Forelimb muscle (tissue), 1 donor: ENCODE measurements at places on chromosomes 7 and 10. TPM values are rescaled to one million over a fixed set of nuclear protein-coding genes. Genes with fewer than 3 reads are reported as not detected.

The TMEM176B gene
- polyA plus RNA-seq, result 14.4 TPM

The CPED1 gene
- 8.4 TPM for polyA plus RNA-seq

The PODXL gene
- polyA plus RNA-seq, result 75.3 TPM

The SVOPL gene
- polyA plus RNA-seq, result not detected

The LRRC17 gene
- polyA plus RNA-seq, result 28.5 TPM

The NEUROD6 gene
- polyA plus RNA-seq, result 0.09 TPM

The GIMAP5 gene
- 7.7 TPM for polyA plus RNA-seq

The FFAR4 gene
- 0.04 TPM for polyA plus RNA-seq

The REEP3 gene
- 13.5 TPM for polyA plus RNA-seq

The ZNF92 gene
- 8.6 TPM for polyA plus RNA-seq

The SH2B2 gene
- polyA plus RNA-seq, result 17.7 TPM

The IKZF1 gene
- polyA plus RNA-seq, result 1.4 TPM

The POLR2J gene
- 28.0 TPM for polyA plus RNA-seq

The SYT15B gene
- 0.77 TPM for polyA plus RNA-seq

DNA sequence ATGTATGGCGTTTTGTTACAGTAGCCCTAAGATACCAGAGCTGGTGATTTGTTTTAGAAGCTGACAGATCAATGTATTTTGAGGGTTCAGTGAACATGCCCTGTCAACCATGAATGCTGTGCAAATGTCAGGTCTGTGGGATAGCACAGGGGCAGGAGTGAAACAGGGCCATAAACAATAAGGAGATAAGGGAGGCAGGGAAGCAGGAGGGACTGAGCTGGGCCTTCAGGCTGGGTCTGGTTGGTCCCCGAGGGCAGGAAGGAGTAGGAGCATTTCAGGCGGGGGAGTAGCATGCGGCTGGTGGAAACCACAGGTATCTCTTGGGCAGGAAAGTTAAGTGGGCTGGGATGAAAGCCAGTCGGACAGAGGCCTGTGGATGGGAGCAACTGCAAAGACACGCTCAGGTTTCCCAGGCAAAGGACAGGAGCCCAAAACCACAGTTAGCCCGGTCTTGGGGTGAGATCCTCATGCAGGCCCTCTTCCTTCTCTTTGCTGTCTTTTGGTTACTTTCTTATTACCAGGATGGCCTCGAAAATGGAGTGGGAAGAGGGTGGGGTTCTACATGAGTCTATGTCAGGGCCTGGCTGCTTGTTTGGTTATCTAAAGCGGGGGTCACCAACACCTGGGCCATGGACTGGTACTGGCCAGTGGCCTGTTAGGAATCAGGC lies 69.5 kb upstream of the SEPHS1 start:
- DNase-seq, result no peak

DNA sequence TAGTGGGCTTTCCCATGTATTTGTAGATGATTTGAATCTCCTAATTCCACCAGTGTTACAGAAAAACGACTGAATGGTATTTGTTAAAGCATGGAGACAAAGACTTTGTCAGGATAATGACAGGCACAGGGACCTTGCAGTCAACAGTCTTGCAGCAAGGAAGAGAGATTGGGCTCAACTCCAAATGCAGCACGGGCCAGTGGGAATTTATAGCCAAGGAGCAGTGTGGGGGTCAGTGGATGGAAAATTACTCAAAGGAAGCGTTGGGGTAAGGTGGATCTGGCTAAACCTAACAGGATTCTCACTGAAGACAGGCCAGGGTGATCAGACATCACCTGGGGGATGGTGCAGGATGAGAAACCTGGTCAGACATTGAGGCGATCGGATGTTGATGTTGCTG lies 24.3 kb downstream of the CPVL start:
- no peak for DNase-seq

GRCh38 chr7:137572056-137572784 lies 228.7 kb upstream of the PTN start:
- peak; percentile 63 for DNase-seq

GRCh38 chr10:48645600-48645999 lies 39.1 kb upstream of the WDFY4 start:
- DNase-seq, result no peak

- peak; percentile 50 for DNase-seq
Observed at GRCh38 chr10:50322077-50322476, 70.8 kb upstream of the ASAH2 start.

GRCh38 chr7:127382301-127383085 lies 10.0 kb downstream of the ZNF800 start:
- DNase-seq, result no peak

DNA sequence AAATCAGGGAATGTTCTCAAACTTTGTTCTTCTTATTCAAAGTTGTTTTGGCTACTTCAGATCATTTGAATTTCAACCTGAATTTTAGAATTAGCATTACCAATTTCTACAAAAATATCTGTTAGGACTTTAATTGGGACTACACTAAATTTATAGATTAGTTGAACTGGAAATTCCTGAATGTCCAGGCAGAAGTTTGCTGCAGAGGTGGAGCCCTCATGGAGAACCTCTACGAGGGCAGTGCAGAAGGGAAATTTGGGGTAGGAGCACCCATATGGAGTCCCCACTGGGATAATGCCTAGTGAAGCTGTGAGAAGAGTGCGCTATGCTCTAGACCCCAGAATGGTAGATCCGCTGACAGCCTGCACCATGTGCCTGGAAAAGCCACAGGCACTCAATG lies 22.8 kb upstream of the AGMO start:
- DNase-seq, result no peak

- DNase-seq, result no peak
Observed at GRCh38 chr10:132354356-132355094, 22.5 kb downstream of the LRRC27 start.

DNA sequence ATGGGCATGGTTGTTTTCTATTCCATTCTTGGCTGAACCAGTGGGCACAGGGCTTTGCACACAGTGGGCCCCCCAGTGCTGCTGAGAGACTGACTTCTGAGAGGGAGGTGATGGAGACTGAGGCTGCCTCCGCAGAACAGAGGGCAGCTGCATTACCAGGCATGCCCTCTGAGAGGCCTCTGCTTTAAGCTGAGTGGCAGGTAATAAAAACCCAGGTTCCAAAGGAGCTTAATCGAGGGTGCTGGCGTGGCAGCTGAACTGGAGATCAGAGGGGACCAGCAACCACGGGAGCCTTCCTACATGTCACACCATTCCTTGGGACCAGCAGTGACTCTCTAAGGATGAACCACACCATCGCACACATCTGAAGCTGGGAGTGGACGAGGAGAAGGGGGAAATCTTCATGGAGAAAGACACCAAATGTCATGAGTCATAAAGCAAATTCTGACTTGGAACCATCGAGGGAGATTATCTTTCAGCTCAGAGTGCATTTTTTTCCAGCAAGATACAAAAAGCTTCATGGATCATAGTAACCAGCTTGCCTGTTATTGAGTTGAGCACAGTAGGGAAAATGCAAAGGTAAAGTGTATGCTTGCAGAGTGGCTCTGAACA lies 24.6 kb downstream of the HIPK2 start:
- DNase-seq, result no peak

- no peak for DNase-seq
Observed at GRCh38 chr7:149770728-149771636, 2.4 kb downstream of the ZNF467 start.

GRCh38 chr10:82817676-82818422 lies 942.9 kb downstream of the NRG3 start:
- DNase-seq, result no peak

- no peak for DNase-seq
Observed at GRCh38 chr10:118256825-118257570, 85.1 kb downstream of the FAM204A start.

GRCh38 chr7:120817851-120818250 lies 40.1 kb downstream of the TSPAN12 start:
- DNase-seq, result no peak

GRCh38 chr10:63140077-63140476 lies 6.9 kb downstream of the NRBF2 start:
- no peak for DNase-seq

DNA sequence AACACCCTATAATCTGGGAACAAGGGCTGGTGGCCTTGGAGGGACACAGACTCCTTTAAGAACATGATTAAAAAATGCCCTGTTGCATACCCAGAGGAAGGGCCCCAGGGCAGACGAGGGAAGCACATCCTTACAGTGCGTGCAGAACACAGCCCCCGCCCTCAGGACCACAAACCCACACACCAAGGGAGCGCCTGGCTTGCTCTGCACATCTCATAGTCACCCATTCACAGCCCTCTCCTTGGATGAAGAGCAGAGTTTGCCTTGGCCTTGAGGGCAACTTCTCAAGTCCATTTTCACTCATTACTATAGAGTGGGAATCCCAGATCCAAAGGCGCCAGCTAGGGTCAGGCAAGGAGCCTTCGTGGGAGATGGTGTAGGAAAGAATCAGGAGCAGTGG lies 6.3 kb upstream of the VSIR start:
- no peak for DNase-seq

GRCh38 chr10:102814873-102815661 lies 22.1 kb downstream of the CYP17A1 start:
- no peak for DNase-seq

GRCh38 chr10:29880856-29881255 lies 178.5 kb downstream of the JCAD start:
- DNase-seq, result no peak

DNA sequence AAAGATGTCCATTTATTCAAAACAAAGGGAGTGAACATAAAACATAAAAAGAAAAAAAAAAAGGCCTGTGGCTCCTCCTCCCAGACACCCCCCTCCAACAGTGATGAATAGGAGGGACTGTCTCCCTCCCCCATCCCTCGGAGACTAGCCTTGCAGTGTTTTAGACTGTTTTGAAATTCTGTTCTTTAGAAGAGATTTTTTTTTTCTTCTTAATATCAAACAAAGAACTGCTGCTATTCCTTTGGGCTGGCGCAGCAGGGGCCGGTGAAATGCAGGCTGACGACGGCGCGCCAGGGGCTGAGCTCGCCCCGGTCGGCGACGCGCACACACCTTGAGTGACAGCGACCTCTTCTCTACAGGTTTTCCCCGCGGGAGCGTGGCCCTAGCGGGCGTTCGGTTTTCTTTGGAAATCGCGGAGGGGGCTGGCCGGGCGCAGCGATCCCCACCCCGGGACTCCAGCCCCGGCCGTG lies at the start of gene LANCL2:
LANCL2 (plus strand) TSS at position 133 of the 470 bp plus-strand sequence. CDS start 689 bp downstream, outside the sequence.
- no peak for DNase-seq

GRCh38 chr10:37754538-37755323 lies 102.7 kb downstream of the ZNF248 start:
- DNase-seq, result no peak

GRCh38 chr10:95472304-95473088 lies 88.7 kb downstream of the SORBS1 start:
- DNase-seq, result no peak

DNA sequence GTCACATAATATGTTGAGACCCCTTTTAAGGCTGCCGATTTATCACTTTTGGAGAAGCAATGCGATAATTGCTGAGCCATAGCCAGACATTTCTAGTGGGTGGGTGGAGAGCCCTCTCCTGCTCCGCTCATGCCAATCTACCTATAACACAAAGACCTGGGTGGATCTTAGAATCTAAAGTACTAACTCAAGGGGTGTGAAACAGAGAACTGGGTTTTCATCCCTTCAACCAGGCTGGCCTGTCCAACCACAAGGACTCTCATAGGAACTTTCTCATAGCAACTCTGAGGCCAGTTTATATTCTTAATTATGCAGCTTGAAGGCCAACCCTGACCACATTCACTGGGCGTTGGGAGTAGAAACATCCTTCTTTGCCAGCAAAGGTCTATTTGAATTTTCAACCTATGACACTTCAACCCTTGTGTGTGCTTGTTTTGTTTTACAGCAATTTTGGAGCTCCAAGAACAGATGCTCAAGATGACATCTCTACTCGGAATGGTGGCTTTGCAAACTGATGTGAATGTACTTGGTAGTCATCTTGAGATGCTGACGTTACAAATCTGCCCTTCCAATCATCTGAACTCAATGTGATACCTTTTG lies 1198.2 kb upstream of the AUTS2 start:
- DNase-seq, result no peak

- no peak for DNase-seq
Observed at GRCh38 chr10:17533731-17534130, 79.3 kb upstream of the ST8SIA6 start.

- no peak for DNase-seq
Observed at GRCh38 chr7:142560166-142560565, 189.1 kb upstream of the PRSS1 start.

GRCh38 chr10:88379575-88379974 lies 203.5 kb downstream of the RNLS start:
- DNase-seq, result no peak

GRCh38 chr7:31938650-31939049 lies 131.6 kb downstream of the PDE1C start:
- no peak for DNase-seq

GRCh38 chr10:5159126-5159525 lies 25.8 kb downstream of the AKR1C8 start:
- DNase-seq, result no peak
